Activated CD4-positive, alpha-beta T cell treated with anti-CD3 and anti-CD28 coated beads for 24 hours (primary cell): ENCODE measurements at places on chromosomes 11 and 22.

DNA sequence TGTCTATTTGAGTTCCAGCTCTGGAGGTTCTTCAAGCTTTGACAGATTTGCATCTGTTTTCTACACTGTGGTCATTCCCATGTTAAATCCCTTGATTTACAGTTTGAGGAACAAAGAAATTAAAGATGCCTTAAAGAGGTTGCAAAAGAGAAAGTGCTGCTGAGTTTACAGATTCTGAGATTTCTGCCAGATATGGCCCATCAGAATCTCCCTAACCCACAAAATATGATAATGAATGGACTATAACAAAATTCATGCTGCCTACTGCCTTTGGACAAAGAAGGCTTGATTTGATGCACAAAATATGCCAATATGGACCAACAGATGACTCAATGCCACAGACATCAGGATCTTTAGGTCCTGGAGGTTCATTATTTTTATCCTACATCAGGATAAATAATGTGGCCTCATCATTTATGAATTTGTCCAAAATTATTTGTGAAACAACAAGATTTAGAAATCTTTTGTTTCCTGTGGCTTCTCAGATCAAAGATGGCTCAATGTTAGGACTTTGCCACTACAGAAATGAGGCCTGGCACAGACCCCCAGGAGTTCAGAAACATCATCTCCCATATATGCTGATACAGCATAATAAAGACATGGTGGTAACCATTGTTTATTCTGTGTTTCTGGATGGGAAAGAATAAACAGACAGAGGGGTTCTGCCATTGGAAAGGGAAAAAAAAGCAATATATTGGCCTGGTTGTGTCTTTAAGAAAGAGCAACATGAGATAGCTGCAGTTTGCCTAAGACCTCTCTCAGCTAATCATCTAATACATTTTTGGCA is 6.7 kb downstream of the OR5AN1 start:
- no peak for DNase-seq

- no peak for DNase-seq
Measured at GRCh38 chr11:108873310-108873709, 208.4 kb downstream of the DDX10 start.

DNA sequence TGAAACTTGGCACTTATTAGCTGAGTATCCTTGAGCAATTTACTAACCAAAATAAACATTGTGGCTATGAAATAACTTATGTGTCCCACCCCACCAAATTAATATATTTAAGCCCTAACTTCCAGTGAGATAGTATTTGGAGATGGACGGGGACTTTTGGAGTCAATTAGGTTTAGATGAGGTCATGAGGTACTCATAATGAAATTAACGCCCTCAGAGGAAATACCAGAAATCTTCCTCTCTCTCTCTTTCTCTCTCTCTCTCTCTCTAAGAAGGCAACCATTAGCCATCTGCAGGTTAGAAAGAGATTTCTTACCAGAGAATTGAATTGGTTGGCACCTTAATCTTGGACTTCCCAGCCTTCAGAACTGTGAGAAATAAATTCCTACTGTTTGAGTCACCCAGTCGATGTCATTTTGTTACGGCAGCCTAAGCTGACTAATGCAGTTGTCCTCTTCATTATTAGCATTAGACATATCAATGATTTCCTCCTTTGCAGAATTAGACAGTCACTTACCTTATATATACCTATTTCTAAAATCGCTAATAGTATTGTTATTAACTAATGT is 1284.0 kb downstream of the FAM181B start:
- no peak for DNase-seq

DNA sequence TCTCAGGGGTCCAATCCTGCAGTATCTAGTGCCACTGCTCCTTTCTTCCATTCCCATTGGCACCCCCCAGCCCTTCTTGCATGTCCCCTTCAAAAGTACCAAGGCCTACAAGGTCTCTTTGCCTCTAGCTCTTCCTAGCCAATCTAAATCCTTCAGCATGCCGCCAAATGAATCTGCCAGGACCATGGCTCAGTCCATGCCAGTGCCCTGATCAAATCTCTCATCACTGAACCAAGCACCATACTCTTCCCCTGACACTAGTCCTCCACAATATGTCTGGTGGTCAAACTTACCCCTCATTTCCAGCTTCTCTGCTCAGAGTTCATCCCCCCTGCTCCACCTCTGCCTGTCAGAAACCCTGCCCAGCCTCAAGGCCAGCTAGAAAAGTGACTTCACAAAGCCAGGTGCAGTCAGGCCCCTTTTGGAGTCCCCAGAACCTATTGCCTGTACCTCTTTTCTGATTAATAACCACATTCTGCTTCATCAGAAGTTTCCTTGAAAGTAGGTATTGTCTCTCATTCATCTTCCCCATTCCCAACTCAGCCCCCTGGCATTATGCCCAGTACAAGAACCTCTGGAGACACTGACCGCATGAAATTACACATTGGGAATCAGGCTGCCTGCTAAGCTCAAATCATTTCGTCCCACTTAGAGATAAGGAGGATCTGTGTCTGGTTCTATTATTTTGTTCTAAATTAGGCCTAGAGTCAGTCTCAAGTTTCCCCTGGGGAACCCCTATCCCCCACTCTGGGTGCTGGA is 11.4 kb downstream of the FEN1 start:
- no peak for DNase-seq

DNA sequence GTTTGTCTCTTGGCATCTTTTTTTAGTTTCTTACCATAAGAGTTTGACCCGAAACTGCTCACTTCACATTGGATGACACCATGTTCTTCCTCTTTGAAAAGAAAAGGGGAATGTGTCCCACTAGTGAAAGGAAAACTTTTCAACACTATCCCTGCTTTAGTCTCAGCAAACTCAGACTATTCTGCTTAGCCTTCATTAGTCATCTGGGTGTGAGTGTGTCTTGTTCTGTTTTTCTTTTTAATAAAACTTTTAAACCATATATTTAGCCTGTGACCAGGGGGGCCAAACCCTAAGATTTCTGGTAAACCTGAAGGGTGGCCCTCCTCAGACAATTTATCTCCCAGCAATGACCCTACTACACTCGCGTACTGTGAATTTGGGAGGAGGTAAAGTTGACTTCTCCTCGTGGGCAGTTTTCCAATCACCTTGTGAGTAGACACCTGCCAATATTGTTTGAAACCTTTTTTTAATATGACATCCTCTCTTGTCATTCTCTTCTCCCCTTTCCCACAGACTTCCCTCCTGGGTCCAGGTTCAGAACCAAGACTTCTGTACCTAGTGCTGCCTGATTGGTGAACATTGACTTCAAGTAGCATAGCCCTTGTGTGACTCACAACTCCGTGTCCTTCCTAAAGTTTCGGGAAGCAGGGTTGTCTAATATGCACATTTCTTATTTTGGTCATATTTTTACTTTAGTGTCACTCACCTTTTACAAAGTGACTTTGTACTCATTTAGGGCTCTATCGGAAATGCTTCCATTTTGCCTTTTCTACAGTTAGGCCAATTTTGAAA is 39.9 kb downstream of the DBX1 start:
- no peak for DNase-seq

- no peak for DNase-seq
Measured at GRCh38 chr11:118434123-118434552, 2.2 kb upstream of the KMT2A start.

DNA sequence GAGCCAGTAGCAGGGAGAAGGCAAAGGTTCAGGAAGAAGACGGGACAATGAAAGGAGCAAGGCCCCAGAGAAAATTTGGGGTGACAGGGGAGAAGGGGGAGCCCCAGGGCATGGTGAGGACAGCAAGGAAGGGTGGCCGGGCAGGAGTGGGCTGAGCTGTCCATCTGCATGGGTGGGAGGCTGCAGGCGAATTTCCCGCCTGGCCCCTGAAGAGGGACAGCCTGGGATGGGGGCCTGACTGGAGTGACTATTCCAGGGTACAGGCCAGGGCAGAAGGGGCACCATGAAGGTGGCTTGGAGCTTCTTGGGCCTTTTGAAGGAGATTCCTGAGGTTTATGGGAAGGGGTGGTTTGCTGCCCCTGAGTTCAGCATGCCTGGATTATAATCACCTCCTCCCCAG is 56.2 kb downstream of the WNT11 start:
- no peak for DNase-seq

DNA sequence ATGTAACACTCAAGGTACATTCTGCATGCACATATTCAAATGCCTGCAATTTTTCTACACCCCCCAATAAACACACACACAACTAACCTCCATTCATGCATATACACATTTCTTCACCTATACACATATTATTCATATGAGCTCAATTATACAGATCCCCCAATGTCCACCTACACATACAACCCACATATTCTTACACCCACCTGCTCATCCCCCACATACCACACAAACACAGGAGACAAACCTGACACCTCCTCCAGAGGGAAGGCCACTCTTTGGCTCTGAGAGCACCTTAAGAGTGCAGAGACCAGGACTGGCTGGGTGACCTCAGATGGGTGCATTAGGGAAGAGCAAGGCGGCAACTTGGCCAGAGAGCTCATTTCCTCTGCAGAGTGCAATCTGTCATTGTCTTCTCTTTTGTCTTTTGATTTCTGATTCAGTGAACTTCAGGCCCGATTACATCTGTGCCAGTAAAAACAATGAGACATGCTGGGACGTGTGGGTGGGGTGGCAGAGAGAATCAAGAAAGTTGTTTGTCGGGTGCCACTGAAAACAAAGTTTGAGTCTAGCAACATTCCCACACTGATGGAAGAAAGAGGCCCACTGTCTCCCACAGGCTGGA is 208.4 kb downstream of the NXPE2 start:
- no peak for DNase-seq

- DNase-seq: no peak
Measured at GRCh38 chr11:19979519-19979845, 180.8 kb downstream of the DBX1 start.

GRCh38 chr22:40544758-40545157 is 91.8 kb downstream of the MRTFA start:
- no peak for DNase-seq

DNA sequence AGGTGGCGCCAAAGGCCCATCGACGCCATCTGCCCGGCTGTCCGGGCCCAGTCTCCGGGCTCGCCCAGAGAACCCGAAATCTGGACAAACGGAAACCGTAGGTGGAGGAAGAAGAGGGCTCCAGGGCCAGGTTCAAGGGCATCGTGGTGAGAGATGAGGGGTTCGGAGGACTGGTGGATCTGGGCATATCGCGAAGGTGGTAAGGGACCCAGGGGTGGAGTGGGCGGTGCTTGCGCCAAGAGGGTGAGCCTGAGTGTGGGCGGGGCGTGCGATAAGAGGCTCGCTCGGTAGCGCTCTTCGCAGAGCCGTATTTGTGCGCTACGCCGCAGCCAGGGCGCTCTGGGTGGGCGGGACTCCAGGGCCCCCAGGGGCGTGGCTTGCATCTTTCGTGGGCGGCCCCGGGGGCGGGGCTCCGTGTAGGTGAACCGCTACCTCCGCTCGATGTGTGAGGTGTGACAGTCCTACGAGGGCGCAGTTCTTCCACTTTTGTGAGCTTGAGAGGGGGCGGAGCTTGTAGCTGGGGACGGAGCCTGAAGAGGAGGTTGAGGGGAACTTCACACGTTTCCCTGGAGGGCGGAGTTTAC is 4.8 kb downstream of the CD248 start:
- DNase-seq: peak; percentile 92

- no peak for DNase-seq
Measured at GRCh38 chr22:48532986-48533385, 1294.7 kb downstream of the BRD1 start.

GRCh38 chr11:71955898-71956456 is 27.1 kb downstream of the RNF121 start:
- DNase-seq: no peak
